Neuronal stem cell (in vitro differentiated cells): ENCODE measurements at places on chromosomes 12 and 14.

- DNase-seq: no peak
Observed at GRCh38 chr14:97705976-97706375, 908.8 kb downstream of the VRK1 start.

DNA sequence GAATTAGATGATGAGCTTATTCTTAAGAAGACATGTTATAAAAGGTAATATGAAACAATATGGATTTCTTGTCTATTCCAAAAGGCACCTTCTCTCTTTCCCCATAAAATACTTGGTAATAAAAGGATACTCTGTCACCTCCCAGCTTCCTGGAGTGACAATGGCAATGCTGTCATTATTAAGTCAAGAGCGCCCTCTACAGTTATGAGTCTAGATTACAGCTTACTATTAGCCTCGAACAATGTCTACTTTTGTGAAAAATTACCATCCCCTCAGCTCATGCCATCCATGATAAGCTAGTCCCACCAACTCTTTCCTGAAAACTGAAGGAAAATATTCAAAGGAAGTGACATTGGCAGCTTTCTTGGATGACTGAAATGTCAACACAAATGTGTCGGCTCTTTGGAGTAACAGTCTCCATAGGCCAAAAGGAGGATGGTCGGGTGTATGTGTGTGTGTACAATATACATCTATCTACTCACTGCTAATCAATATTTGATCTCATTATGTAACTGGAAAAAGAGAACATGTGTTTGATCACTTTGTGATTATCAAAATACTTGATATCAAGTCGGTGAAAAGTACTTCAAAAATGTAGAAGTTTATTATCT, 48.7 kb upstream of the CDKN3 start:
- DNase-seq: peak; percentile 69

- DNase-seq: peak; percentile 92
Observed at GRCh38 chr14:28766469-28766955, at the start of gene FOXG1. Gene FOXG1 (plus strand): TSS chr14:28766787. CDS start chr14:28767280, 493 bp downstream.

DNA sequence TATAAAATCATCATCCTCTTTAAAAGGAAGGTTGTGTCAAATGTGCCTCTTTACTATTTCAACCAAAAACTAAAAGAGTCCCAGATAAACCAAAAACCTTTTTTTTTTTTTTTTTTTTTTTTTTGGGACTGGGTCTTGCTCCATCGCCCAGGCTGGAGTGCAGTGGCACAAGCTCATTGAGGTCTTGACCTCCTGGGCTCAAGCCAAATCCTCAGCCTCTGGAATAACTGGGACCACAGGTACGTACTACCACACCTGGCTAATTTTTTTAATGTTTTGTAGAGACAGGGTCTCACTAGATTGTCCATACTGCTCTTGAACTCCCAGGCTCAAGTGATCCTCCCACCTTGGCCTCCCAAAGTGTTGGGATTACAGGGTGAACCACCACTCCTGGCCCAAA, 16.4 kb upstream of the SELPLG start:
- DNase-seq: no peak

GRCh38 chr14:24508155-24508840, at the start of gene CMA1:
Gene CMA1 (minus strand): TSS chr14:24508265. CDS start chr14:24508235, 30 bp downstream.
- no peak for DNase-seq

GRCh38 chr12:3622021-3622821, 130.7 kb downstream of the CRACR2A start:
- DNase-seq: no peak

DNA sequence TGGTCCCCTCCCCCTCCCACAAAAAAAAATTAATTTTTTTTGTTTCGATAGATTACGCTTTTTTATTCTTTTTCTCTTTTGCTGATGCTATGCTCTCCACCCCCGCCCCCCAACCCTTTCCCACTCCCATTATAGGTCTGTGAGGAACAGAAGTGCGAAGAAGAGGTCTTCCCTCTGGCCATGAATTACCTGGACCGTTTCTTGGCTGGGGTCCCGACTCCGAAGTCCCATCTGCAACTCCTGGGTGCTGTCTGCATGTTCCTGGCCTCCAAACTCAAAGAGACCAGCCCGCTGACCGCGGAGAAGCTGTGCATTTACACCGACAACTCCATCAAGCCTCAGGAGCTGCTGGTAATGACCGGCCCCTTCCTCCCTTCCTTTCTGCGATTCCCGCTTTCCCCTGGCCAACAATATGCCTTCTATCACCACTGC, 2.3 kb downstream of the CCND2 start:
- no peak for DNase-seq

GRCh38 chr12:15544589-15544988, 222.3 kb downstream of the PTPRO start:
- DNase-seq: no peak

- DNase-seq: no peak
Observed at GRCh38 chr12:52046859-52047258, 4.4 kb upstream of the NR4A1 start.

GRCh38 chr12:28017873-28018255, 45.3 kb upstream of the PTHLH start:
- DNase-seq: no peak

DNA sequence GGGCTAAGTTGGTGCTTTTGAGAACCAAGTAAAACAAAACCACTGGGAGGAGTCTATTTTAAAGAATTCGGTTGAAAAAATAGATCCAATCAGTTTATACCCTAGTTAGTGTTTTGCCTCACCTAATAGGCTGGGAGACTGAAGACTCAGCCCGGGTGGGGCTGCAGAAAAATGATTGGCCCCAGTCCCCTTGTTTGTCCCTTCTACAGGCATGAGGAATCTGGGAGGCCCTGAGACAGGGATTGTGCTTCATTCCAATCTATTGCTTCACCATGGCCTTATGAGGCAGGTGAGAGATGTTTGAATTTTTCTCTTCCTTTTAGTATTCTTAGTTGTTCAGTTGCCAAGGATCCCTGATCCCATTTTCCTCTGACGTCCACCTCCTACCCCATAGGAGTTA, 1.8 kb upstream of the RAB5B start:
- no peak for DNase-seq

GRCh38 chr14:63677891-63678379, 36.3 kb upstream of the WDR89 start:
- DNase-seq: no peak

DNA sequence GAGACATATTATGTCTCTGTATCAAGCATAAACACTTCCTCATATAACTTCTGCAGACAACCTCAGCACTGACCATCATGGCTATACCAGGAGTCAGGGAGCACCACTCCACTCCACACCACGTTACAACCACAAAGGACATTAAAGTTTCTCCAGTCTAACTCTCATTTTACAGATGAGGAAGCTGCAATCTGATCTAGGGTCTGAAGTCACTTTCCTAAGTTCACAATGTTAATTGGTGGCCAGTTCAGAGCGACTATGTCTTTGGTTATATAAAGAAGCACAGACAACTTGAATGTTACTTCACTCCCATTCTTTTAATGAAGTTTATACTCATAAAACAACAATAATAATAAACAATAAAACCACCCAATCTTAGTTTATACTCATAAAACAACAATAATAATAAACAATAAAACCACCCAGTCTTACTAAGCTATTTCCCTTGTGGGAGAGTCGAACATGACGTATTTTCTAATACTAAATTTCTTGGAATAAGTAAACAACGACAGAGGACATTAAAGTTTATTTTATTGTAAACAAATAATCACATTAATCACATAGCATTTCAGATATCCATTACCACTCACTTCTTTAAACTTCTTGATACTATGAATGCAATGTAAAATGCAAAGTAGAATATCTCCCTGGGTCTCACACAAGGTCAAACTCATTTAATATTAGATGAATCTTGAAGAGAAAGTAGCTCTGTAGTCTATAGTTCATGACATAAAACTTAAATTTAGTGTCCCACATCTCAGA, 72.4 kb upstream of the SSTR1 start:
- DNase-seq: no peak

GRCh38 chr12:2355604-2356003, 302.8 kb downstream of the CACNA1C start:
- no peak for DNase-seq

- DNase-seq: no peak
Observed at GRCh38 chr12:49889361-49890095, 14.2 kb downstream of the FAIM2 start.

- DNase-seq: no peak
Observed at GRCh38 chr14:104582005-104582404, 2.4 kb downstream of the C14orf180 start.

GRCh38 chr12:111056618-111057521, 136.5 kb upstream of the MYL2 start:
- DNase-seq: no peak

- DNase-seq: no peak
Observed at GRCh38 chr14:57823015-57823660, 42.8 kb downstream of the SLC35F4 start.

- no peak for DNase-seq
Observed at GRCh38 chr12:111757361-111758119, 9.2 kb upstream of the ALDH2 start.

DNA sequence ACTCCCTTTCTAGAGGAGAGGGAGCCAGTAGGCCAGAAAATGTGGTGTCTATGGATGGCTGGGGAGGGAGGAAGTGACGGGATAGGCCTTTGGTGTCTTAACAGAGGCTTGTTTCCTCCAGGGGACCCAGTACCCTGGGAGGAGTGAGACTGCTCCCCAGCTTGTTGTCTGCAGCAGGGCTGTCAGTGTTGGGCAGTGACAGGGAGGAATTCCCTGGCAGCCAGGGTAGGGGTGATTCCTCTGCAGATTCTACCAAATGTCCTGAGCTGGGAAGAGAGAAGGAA, 64.0 kb downstream of the GALNT16 start:
- DNase-seq: no peak

DNA sequence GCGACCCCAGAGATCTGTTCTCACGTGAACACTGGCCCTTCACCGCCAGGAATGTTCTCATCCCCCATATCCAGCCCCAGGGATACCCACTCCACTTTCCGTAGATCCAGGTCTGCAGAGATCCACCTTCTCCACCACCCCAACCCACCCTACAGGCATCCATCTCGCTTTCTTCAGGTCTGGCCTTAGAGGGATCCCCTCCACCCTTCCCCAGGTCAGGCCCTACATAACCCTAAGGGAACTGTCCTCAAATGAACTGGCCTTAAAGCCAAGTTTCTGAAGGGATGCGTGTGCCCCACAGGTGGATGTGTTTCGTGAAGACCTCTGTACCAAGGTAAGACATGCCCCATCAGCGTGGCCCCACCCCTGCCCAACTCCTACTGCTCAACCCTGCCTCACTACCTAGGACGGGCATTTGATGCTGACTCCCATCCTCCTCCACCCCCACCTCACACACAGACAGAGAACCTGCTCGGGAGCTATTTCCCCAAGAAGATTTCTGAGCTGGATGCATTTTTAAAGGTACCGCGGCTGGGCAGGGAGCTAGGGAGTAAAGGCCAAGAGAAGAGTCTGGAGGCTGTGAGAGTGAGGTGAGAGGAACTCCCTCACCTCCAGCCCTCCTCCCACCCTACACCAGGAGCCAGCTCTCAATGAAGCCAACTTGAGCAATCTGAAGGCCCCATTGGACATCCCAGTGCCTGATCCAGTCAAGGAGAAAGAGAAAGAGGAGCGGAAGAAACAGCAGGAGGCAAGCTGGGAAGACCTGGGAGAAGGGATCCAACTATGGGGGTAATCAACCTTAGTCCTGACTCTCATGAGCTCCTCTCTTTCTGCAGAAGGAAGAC, 912 bp downstream of the PSME1 start:
- no peak for DNase-seq

GRCh38 chr12:113392520-113392919, 11.2 kb downstream of the SDS start:
- DNase-seq: no peak

DNA sequence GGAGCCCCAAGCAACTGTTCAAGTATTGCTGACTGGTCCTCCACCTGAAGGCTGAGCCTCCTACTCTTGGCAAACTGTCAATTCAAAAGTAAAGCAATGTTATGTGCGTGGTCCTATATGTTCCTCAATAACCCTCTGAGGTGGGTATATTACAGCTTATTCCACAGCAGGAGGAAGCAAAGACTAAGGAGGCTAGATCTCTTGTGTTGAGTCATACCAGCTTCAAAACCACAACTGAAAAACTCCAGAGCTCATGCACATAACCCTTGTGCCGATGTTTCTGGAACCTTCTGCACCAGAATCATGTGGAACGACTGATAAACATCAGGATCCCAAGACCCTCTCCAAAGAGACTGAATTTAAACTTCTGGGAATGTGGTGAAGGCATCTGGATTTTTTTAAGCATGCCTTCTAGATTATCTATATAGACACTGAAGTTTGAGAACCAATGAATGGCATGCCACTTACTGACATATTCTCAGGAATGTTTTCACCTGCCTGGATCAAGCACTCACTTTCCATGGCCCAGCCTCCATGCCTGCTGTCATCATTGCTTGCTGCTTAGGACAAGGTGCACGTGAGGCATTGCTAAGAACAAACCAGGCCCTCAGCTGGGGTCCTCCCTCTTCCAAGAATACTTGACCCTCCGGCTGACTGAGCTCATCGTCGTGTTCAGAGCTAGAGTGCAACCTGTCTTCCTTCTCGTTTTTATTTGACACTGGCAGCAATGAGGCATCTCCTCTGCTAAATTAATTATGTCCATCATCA, 194.7 kb downstream of the BCL11B start:
- no peak for DNase-seq

DNA sequence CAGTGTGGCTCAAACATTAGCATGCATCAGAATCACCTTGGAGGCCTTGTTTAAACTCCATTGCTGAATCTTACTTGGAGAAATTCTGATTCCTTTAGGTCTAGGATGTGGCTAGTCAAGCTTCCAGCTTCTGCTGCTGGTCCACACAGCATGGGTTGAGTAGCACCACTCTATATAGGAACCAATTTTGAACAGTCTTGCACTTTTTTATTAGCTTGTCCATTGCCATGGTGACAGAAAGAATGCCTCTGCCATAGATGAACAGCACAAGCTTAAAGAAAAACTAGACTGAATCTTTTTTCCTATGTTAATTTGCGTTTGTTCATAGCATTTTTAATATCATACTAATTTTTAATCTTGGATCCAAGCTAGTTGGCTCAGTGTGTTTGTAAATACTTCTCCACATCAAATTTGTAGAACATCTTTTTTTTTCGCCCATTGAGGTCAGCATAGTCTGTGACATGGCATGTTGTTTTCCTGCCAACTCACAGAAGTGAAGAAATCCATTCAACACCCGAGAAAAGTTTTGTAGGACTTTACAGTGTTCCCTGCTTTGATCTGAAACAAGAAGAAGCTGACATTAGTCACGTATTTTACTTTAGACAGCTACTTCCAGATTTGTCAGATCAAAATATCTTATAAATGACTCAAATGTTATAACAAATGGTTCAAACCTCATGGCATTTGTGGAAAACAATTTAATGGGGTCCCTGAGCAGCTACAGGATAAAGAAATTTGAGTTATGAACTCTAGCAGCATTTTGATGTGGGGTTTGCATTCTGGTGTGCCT, 438.8 kb downstream of the EGLN3 start:
- DNase-seq: no peak

DNA sequence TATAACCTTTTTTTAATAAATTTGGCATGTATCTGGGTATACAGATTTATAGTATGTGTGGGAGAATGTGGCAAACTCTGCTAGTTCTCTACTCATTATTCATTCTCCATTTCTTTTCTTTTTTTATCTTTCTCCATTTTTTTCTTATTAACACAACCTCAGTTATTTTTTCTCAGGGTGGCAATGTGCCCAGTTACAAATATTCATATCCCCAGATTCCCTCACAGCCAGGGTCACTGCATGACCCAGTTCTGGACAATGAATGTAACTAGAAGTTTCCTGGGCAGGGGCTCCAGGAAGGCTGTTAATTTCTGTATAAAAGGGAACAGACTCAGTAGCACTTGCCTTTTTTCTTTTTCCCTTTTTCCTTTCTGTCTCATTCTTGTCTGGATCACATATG, 95.6 kb downstream of the VCPKMT start:
- DNase-seq: no peak

GRCh38 chr12:85363382-85364190, 83.6 kb downstream of the ALX1 start:
- no peak for DNase-seq
